T-helper 22 cell (primary cell): ENCODE measurements at places on chromosomes 4 and X.

- DNase-seq, result no peak
Observed at GRCh38 chrX:44175455-44175854, 168.0 kb downstream of the EFHC2 start.

- DNase-seq, result no peak
Observed at GRCh38 chr4:184400891-184401290, 73.5 kb downstream of the IRF2 start.

- no peak for DNase-seq
Observed at GRCh38 chrX:134908356-134908755, 82.4 kb upstream of the SMIM10 start.

- no peak for DNase-seq
Observed at GRCh38 chrX:9729171-9729885, 36.3 kb downstream of the GPR143 start.

- DNase-seq, result no peak
Observed at GRCh38 chr4:159227378-159227777, 124.5 kb downstream of the RAPGEF2 start.
